AG08396 (cell line): ENCODE measurements at places on chromosomes 7 and 10.
A peak's percentile ranks its signal among the peaks of the same experiment; 100 is the strongest.

DNA sequence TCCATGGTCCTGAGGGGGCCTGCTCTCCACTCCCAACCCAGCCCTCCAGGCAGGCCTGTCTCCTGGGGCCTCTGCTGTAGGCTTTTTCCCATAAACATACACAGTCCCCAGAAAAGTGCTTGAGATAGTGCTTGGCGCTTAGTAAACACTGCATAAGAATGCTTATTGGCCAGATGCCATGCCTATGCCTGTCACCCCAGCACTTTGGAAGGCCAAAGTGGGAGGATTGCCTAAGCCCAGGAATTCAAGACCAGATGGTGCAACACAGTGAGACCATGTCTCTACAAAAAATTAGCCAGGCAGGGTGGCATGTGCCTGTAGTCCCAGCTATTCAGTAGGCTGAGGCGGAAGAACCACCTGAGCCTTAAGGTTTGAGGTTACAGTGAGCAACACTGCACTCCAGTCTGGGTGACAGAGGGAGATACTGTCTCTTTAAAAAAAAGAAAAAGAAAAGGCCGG lies 24.6 kb upstream of the ASL start:
- DNase-seq, result peak; percentile 64

DNA sequence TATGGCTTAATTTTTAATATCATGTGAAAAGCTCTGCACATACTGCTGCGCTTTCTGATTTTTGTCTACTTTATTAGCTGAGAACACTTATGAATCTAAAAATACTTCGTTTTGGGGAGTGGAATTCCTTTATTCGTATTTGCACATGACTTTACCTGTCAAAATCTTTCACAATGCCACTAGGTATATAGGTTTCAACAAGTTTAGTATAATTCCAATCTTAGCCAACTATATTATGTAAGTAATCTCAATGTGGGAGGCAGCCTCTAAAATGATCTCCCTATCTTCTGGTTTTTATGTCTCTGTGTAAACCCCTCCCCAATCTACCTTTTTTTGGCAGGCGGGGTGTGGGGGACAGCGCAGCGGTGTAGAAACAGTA lies 55.3 kb downstream of the PARD3 start:
- no peak for DNase-seq

GRCh38 chr7:84136336-84136735 lies 58.3 kb downstream of the SEMA3A start:
- DNase-seq, result no peak

- DNase-seq, result no peak
These were observed 37.4 kb downstream of the FOXL3 start for GRCh38 chr7:327233-327931.

GRCh38 chr10:78750418-78750817 lies 318.3 kb upstream of the ZMIZ1 start:
- no peak for DNase-seq
